ENCODE measurements at places on chromosomes 1 and 21. TPM values are rescaled to one million over a fixed set of nuclear protein-coding genes. Genes with fewer than 3 reads are reported as not detected.
A peak's percentile ranks its signal among the peaks of the same experiment; 100 is the strongest.

DNA sequence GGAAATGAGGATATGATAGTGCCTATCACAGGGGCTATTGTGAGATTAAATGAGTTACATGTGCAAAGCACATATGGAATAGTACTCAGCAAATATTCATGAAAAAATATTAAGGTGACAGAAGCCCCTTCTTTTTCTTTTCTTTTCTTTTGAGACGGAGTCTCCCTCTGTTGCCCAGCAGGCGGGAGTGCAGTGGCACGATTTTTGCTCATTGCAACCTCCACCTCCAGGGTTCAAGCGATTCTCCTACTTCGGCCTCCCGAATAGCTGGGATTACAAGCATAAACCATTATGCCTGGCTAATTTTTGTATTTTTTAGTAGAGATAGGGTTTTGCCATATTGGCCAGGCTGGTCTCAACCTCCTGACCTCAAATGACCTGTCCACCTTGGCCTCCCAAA, 139.4 kb downstream of the HIVEP3 start:
- no peak for DNase-seq

- peak; percentile 14 for DNase-seq
Observed at GRCh38 chr21:46071082-46071481, 26.8 kb upstream of the COL6A2 start.

RIPPLY3 gene
- not detected for total RNA-seq

DNA sequence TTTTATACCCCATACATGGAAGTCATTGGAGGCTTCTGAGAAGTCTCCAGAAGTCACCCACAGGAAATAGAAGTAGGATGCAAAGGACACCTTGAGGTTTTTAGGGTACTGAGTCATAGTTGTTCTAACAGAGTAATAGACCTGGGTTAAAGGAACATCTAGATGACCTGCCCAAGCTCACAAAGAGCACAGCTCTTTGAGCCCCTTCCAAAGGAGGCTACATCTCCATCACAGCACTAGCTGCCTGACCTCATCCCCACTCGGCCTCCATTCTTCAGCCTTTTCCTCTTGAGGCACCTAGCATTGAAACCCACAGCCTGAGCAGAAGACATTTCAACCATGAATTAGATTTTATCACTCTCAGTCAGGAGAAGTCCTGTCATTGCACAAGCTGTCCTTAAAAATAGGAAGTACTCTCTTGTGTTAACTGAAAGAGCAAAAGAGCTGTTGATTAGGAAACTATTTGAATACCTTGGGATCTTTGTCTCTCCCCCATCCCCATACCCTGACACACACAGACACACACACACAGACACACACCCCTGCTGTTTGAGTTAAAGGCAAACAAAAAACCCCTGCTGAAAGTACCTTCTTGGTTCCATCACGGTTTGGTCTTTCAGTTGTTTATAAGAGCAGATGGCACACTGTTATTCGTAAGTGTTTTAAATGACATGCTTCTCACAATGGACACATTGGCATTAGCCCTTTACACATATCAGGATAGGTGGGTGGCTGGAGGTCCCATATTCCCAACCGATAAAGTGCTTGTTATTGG, 22.2 kb downstream of the MKNK1 start:
- no peak for DNase-seq

All from omental fat pad (tissue), 4 donors.